ENCODE measurements at places on chromosomes 7 and 10.

- DNase-seq = no peak
Observed at GRCh38 chr10:111107023-111107422, 30.2 kb downstream of the ADRA2A start.

DNA sequence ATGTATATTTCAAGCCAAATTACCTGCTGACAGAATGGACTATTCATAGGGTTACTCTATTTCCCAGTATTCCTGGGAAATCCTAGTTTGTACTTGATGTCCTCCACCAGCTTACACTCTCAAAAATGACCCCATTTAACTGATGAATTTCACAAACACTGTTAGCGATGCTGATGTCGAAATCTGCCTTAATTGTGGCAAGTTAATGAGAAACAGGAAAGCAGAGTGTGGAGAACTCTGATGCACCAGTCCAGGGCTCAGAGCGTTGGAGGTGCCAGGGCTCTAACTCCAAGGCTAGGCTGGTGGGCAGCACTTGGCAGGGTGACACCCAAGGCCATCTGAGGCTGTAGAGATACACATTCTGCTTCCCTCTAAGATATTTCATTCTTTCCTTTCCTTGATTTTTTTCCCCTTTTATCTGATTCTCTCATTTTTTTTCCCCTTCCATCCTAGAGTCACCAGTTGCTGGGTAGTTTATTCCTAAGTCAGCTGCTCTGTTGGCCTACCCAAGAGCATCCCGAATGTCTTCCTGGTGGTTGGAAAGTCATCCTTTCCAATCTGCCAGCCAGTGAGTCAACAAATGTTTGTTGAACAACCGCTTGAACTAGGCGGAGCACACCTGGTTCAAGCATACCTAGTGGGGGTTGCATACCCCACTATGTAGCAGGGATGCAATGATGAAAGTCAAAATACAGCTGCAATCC is 525.0 kb upstream of the NRP1 start:
- DNase-seq = no peak

DNA sequence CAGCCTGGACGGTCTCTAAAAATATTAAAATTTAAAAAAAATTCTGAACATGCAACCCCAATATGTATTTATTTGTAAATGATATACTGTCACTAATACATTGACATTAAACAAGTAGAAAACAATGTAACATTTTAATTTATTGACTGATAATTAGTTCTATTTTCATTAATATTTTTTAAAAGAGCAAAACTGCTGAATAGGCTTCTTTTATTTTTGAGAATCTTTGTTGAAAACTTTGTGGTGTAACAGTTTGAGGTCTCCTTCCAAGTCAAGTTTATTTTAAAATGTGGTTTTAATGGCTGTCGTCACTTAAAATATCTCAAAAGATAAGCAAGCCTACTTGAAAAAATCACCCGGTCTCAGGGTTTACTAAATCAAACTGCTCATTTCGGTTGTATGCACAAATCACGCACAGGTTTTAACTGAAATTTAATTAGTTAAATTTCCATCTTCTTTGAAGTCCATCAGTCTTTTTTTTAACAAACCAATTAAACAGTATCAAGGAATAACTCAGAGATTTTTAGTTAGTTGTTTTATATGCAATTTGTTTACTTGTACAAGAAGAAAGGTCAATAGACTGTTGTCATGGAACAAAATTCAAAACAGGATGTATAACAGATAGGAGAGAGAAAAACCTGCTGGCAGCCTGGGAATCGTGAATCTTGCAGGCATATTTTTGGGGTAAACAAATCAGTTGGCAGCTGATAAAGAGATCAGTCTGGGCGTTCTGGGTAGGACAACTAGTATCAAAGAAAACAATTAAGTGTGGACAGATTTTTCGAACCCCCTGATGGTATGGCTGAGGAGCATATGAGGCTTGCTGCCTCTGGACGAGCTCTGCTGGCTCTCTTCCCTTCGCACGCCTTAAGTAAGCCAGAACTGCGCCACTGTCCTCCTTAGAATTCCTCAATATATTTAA is 9.7 kb upstream of the EDRF1 start:
- no peak for DNase-seq

GRCh38 chr10:91006752-91007346 is 86.0 kb upstream of the ANKRD1 start:
- DNase-seq = no peak

- DNase-seq = no peak
Observed at GRCh38 chr10:69388488-69388887, 28.2 kb downstream of the TACR2 start.
